A172 (cell line): ENCODE measurements at places on chromosomes 7 and 10. TPM values are rescaled to one million over a fixed set of nuclear protein-coding genes. Genes with fewer than 3 reads are reported as not detected.

The C7orf33 gene
- not detected in 2 replicates for total RNA-seq

- DNase-seq: no peak
Observed at GRCh38 chr7:157874870-157875229, 538.0 kb downstream of the DNAJB6 start.

The PLPP4 gene
- 10.5 and 11.7 TPM in 2 replicates for total RNA-seq

- DNase-seq: no peak
Observed at GRCh38 chr7:149599636-149600206, 102.1 kb upstream of the ZNF746 start.

GRCh38 chr7:126442908-126443307 lies 809.8 kb downstream of the GRM8 start:
- no peak for DNase-seq

The STEAP4 gene
- total RNA-seq: 0.29 TPM in 1 of 2 replicates, not detected in the other

The GBX1 gene
- 0.41 TPM in 1 of 2 replicates, not detected in the other for total RNA-seq

The MINDY3 gene
- 18.6 and 18.7 TPM in 2 replicates for total RNA-seq

The KCND2 gene
- 0.02 and 0.53 TPM in 2 replicates for total RNA-seq

- no peak for DNase-seq
Observed at GRCh38 chr7:92423710-92424131, 23.6 kb upstream of the GATAD1 start.

- DNase-seq: peak; percentile 10
Observed at GRCh38 chr7:11831156-11831735, 752 bp downstream of the THSD7A start.

- no peak for DNase-seq
Observed at GRCh38 chr10:12758271-12758670, 243.2 kb downstream of the CCDC3 start.

DNA sequence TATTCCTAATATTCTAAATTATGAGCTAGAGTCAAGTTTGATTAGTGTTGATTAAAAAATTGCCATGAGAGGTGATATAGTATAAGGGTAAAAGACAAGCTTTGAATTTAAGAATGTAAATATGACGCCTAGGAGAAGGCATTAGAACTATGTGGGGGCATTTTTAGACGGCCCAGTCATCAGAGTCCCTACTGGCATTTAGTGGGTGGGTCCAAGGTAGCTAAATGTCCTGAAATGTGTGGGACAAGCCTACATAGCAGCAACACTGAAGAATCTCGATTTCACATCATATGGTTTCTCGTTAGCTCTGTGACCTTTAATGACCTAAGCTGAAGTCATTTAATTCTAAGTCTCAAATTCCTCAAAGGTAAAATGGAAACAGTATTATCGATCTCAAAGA lies 133.5 kb downstream of the SGMS1 start:
- no peak for DNase-seq

- no peak for DNase-seq
Observed at GRCh38 chr10:122516734-122517133, 43.8 kb upstream of the DMBT1 start.

GRCh38 chr7:140404565-140405065 lies 757 bp downstream of the RAB19 start:
- DNase-seq: no peak

The TLL2 gene
- total RNA-seq: 0.12 and 0.38 TPM in 2 replicates

- DNase-seq: no peak
Observed at GRCh38 chr10:130180416-130180815, 44.2 kb downstream of the GLRX3 start.

The CCL26 gene
- total RNA-seq: 1.7 and 6.7 TPM in 2 replicates

The DLD gene
- total RNA-seq: 128 and 363 TPM in 2 replicates

DNA sequence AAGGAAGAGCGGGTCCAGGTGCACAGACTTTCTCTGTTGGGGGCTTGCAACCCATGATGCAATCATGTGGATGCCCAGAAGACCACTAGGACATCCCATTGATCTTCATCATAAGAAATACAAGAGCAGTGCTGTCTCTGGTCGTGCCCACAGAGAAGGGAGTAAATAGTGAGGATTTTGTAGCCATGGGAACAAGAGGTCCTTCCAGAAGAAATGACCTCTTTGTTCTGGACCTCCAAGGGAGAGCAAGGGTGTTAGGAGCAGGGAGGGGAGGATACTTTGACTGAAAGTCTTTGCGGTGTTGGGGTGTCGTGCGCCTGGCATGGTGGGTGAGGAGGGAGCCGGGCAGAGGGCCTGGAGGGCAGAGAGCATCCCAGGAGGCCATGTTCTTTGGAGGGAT lies 55.0 kb upstream of the EN2 start:
- no peak for DNase-seq

DNA sequence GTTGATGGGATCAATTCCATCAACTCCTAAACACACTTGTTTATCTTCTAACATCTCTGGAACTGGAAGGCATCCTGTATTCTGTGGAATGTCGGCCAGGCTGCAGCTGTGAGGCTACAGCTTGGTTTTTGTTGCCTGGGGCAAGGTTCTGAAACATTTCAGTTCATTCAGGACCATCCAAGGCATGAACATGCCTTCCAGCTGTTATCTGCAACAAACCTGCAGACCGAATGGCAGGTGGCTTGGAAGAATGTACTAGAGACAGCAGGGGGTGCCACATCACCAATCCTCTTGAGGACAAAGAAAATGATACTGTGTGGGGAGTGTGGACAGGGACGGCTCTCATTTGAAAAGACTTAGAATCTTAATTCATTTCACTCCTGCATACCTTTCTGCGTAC lies 12.4 kb downstream of the PAPOLB start:
- peak; percentile 74 for DNase-seq

DNA sequence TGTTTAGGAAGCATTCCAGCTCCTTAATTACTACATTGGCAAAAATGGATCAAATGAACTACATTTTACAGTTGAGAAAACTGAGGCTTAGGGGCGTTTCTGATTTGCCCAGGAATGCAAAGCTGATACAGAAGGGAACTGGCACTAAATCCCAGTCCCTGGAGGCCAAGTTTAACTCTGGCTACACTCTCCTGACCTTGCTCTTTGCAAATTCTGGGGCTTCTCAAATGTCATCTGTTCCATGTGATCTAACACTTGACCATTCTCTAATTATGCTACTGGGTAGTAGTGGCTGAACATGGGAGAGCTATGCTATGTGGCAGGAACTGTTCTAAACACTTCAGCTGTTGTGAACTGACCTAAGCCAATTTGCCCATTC lies 11.3 kb upstream of the HABP2 start:
- DNase-seq: no peak

DNA sequence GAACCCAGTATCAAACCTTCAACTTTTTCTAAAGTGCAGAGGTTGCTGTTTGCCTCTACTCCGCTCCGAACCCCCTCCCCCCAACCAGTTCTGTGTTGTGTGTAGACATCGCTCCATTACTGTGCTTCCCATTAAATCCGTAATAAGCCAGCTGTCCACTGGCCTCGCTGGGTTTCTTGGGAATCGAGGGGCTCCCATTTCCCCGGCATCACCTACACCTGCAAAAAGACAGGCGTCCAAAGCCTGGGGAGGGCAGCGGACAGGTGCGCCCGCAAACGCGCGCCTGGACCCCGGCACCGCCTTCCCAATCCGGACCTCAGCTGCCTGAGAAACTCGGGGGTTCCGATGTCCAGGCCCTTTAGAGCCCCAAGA lies 631 bp downstream of the RTKN2 start:
- peak; percentile 21 for DNase-seq

DNA sequence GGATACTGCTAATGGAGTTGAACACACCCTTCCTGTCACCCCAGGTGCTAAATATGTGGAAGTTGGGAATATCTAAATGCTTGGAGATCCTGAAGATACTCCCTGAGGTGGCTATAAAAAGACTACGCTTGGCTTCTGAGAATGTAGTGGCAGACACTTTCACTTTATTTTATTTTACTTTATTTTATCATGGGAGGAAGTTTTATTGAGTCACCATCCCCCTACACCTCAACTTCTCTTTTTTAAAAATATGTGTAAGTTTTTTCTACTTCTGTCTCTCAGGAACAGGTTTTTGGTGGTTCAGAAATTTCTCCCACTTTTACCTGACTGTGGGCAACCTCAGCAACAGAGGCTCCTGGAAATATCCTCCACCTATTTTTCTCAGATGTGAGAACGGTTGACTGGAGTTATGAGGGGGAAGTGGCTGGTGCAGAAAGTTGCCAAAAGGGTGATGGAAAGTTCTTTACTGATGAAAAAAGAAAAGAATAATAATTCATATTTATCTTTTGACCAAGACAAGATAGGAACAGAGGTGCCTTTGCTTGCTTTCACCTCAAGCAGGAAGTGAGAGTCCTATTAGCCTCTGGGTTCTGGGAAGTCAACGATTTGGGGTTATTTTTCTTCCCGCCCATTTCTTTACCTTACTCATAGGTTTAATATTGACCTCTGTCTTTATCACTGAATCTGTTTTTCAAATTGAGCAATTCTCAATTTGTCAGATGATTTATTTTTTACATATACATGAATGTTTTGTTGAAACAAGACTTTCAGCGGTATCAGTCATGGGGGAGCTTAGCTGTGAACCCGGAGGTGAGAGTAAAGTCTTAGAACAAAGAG lies 103.6 kb downstream of the AHR start:
- no peak for DNase-seq

The MXI1 gene
- total RNA-seq: 2.6 and 5.4 TPM in 2 replicates

The CALML5 gene
- not detected in 2 replicates for total RNA-seq

GRCh38 chr10:118220346-118220850 lies 121.7 kb downstream of the FAM204A start:
- DNase-seq: no peak

DNA sequence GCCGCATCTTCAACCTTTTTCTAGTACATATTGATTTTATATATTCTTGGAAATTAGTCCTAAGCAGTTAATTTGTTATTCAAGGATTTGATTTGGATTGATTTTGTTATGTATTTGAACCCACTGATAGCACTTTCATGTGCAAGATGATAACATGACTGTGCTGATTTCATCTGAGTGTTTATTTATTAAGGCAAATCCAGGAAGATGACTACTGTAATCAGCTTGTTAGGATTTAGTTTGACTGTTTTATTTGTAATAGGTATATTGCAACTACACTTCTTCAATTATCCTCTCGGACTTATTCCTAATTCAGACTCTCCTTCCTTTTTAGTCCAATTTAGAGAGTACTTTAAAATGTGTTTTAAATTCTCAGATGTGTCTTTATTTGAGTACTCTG lies 75.1 kb upstream of the PRKG1 start:
- DNase-seq: no peak

The CAV1 gene
- 177 and 219 TPM in 2 replicates for total RNA-seq

GRCh38 chr7:85004402-85004801 lies 182.5 kb downstream of the SEMA3D start:
- DNase-seq: peak; percentile 73

The CD36 gene
- total RNA-seq: 0.05 and 2.7 TPM in 2 replicates

- DNase-seq: no peak
Observed at GRCh38 chr7:44153948-44154335, 12.8 kb upstream of the MYL7 start.

DNA sequence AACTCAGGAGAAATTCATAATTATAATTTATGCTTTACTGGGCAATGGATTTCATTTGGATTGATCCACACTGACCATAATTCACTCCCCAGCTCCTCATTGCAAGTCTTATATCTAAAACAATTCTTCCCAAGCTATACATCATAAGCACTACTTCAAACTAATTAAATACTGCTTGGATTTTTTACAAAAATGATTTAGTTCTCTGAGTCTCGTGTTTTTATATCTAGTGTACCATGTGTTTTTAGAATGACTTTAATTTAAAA lies 443.8 kb downstream of the GPAM start:
- no peak for DNase-seq

- no peak for DNase-seq
Observed at GRCh38 chr7:139702811-139703486, 74.8 kb downstream of the HIPK2 start.

GRCh38 chr10:120279196-120279595 lies 177.8 kb upstream of the PLPP4 start:
- no peak for DNase-seq

The GPR26 gene
- not detected in 2 replicates for total RNA-seq
